Retina (tissue), 1 donor: ENCODE measurements at places on chromosomes 4 and X.

GRCh38 chr4:13525606-13526281 lies 18.6 kb downstream of the NKX3-2 start:
- no peak for DNase-seq

DNA sequence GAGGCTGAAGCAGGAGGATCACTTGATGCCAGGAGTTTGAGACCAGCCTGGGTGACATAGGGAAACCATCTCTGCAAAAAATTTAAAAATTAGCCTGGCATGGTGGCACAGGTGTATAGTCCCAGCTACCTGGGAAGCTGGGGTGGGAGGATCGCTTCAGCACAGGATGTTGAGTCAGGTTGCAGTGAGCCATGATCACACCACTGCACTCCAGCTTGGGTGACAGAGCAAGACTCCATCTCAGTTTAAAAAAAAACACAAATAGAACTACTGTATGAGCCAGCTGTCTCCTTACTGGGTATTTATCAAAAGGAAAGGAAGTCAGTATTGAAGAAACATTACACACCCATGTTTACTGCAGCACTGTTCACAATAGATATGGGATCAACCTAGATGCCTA lies 138.7 kb downstream of the RAP1GDS1 start:
- DNase-seq, result no peak

DNA sequence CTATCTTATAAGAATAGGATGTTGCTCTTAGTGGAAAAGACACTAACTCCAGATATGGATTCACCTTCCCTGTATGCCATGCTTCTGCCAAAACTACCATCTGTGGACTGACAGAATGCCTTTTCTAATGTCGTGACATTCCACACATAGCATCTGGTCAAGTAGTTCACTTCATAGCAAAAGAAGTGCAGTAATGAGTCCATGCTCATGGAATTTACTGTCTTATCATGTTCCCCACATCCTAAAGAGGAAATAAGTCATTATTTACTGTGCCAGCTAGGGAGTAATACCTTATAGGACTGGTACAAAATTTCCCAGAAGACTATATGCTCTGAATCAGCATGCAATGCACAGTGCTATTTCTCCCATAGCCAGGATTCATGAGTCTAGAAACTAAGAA lies 562.4 kb downstream of the TLL1 start:
- no peak for DNase-seq

- DNase-seq, result peak; percentile 33
Measured at GRCh38 chrX:119880552-119881437, 9.2 kb downstream of the NDUFA1 start.

- DNase-seq, result no peak
Measured at GRCh38 chrX:96140796-96141195, 543.8 kb upstream of the DIAPH2 start.

DNA sequence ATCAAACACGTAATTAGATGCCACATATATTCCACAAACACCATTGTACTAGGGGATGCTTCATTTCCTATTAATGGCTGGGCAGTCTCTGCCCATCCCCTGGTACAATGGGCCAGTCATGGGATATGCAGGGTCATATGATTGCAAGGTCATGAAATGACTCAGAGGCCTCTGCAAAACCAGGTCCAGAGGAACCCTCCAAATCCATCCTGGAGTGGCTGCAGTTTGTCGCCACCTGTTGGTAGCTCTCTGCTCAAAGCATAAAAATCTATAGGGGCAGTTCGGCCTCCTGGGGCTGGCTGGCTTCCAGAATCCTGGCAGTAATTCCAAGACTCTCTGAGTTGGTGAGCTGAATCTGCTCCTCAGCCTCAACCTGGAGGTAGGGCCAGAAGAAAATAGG lies 22.9 kb upstream of the PUDP start:
- no peak for DNase-seq

- DNase-seq, result no peak
Measured at GRCh38 chr4:176308441-176308840, 11.3 kb upstream of the SPCS3 start.

- no peak for DNase-seq
Measured at GRCh38 chrX:38332505-38332904, 5.2 kb upstream of the RPGR start.

GRCh38 chrX:45697591-45697990 lies 496.9 kb upstream of the DIPK2B start:
- no peak for DNase-seq

DNA sequence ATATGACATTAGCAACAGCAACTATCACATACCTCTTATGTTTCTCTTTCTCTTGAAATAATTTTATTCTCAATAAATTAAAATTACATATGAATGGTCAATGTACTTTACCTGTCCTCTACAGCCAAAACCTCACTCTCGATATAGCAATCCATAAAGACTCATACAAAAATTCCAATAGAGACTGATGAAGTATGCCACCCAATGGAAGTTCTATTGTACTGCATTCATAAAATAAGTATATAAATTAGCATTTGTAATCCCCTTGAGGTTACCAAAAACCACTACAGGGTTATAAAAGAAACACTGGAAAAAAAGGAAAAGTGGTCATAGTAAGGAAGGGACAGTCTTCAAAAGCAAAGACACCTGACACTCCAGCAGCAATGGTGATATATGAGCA lies 32.8 kb downstream of the CLDN2 start:
- no peak for DNase-seq
